ENCODE measurements at places on chromosomes 11 and 22.

DNA sequence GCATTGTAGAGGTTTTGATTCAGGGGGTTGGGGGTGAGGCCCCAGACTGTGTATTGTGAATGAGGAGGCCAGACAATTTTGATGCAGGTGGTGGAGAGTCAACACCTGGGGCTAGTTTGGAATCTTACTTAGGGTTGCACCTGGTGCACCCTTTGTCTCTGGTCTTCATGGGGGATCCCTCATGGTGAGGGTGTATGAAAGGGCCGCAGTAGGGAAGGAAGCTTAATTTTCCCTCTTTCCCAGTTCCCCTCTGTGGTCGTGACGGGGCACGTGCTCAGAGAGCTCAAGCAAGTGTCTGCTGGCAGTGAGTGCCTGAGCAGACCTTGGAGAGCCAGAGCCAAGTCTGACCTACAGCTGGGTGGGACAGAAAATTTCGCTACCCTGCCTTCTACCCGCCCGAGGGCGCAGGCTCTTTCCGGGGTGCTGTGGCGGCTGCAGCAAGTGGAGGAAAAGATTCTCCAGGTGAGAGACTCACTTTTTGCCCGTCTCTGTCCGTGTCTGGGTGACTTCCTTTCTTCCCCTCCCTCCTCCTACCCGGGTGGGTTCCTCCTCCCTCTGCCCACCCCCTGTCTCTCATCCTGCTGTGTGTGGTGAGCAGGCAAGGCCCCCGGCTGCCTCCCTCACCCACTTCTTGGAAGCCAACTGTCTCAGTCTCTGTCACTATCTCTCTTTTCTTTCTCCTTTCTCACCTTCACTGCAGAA lies 131.7 kb downstream of the MICAL2 start:
- DNase-seq = peak; percentile 55

DNA sequence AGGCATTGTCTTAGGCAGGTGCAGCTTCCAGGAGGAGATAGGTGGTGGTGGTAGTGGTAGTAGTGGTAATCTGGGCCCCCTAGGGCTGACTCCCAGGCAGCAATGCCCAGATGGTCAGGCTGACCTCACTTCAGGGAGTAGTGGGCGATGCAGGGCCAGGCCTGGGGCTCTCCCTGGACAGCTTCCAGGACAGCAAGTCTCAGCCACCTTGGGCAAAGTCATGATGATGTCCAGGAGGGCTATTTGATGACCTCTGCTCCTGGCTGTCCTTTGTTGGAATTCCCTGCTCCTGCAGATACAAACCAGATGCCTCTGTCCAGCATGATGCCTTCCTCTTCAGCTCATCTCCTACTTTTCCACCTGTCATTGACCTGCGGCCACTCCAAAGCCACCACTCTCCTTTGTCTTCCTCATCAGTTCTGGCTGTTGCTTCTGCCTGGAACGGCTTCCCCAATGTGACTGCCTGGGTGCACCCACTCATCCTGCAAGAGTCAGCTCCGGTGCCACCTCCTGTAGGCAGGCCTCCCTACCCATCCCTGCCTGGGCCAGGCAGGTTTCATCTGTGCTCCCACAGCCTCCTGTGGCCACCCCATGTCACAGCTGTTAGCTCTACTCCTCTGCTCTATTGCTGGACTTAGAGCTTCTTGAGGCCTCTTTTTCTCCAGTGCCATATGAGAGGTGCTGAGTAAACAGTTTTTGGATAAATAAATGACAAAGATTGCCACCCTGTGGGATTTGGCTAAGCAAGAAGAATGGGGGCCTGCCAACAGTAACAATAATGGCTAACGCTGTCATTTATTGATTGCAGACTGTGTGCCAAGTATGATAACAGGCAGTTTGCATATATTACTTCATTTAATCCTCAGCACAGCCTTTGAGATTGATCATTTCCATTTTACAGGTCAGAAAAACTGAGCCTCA lies 172.9 kb upstream of the NECTIN1 start:
- no peak for DNase-seq

DNA sequence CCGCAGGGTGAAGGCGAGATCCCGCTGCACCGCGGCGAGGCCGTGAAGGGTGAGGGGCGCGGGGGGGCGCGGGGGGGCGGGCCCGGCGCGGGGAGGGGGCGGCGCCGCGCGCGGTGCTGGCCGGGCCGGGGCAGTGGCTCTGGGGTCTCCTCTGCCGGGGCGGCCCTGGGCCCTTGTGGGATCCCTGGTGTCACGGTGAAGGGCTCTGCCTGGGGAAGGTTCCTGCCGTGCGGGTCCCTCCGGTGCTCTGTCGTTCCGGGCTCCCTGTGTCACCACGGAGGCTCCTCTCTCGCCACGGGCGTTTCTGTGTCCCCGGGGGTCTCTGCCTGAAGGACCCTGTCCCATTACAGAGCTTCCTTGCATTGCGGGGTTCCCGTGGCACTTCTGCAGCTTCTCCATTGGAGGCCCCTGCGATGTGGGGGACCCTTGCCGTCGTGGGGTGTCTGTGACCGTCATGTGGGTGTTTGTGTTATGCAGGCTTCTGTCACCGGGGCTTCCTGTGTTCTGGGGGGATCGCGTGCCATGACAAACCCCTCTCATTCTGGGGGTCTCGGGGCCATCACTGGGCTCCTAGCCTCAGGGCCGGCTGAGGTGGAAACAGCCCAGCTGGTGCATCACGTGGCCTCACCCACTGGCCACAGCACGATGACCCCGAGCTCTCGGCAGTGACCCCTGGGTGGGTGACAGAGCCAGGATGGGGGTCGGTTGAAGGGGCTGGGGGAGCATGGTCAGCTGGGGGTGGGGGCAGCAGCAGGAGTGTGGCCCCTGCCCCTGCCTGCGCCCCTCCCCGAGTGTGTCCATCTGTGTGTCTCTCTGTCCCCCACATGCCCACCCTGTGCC lies 25.3 kb downstream of the SHANK3 start:
- DNase-seq = no peak

DNA sequence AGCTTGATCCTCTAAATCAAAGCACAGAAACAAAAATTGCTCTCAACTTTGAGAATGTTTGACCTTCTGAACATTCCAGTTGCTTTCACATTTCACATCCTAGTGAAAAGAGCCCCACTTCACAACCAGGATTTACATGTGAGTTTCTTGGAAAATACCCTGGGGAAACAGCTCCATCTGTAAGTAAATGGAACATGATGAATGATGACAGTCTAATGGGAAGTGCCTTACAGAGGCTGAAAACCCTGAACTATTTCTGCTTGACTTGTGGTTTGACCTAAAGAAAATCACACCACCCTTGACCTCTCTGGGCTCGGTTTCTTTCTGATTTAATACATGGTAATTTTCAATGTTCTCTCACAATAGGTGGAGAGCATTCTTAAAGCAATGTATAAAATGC lies 499.4 kb upstream of the API5 start:
- DNase-seq = no peak

GRCh38 chr11:34502949-34503348 lies 10.6 kb downstream of the ELF5 start:
- DNase-seq = no peak

DNA sequence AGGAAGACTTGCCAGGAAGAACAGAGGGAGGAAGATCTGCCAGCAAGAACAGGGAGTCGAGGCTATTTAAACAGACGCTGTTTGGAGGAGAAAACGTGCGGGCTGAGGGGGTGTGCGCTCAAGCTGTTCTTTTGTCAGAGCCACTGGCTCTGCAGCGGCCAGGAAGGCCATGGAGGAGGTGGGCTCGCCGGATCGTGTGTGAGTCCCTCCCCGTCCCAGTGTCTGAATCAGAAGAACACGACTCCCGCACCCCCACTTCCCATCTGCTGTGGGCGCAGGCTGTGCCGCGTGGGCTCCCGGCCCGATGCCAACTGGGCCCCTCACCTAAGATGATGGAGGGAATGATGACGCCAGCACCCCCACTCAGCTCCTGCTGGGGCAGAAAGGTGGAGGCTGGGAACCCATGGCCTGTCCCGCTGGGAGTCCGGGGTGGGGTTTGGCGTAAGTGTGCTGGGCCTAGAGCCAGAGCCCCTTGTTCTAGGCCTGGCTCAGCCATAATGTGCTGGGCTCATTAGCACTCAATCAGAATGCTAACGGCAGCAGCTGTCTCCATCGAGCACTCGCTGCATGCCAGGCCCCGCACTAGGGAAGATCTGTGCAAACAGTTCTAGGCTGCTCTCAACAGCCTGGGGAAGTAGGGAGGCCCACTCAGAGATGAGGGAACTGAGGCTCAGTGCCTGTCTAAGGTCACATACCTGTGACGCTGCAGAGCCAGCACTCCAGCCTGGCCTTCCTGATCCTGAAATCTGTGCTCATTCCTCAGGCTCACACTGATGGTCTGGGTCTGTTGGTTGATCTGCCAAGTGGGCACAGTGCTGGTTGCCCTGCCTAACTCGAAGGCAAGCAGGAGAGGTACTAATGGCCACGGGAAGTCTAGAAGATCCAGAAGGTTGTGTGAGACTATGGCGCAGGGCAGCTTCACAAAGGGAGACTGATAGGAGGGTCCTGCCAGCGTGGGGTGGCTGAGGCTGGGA lies 11.5 kb downstream of the NPTXR start:
- DNase-seq = no peak

- DNase-seq = no peak
These were observed 330.1 kb upstream of the PLET1 start for GRCh38 chr11:112590764-112591163.

- no peak for DNase-seq
These were observed 6.5 kb downstream of the CDC42BPG start for GRCh38 chr11:64837887-64838351.

GRCh38 chr11:122395282-122395681 lies 260.2 kb upstream of the UBASH3B start:
- DNase-seq = no peak

- DNase-seq = no peak
These were observed 100.6 kb downstream of the WNT7B start for GRCh38 chr22:45876136-45877035.

GRCh38 chr22:26579331-26579886 lies 10.5 kb downstream of the TPST2 start:
- peak; percentile 79 for DNase-seq

DNA sequence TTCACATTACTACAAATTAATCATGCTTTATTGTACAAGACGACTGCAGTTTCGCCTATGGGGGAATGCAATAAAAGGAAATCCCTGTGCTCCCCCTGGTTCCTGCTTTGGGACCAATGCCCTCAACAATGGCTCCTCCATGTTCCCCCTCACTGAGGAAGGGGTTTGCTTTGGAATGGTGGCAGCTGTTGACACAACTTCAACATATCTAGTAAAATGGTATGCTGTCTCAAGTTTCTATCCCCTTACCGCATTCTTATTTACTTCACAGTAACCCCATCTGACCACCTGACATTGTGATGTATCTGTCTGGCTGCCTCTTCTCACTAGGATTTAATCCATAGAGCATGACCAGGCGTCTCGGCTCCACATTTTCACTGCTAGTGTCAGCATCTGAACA lies 48.8 kb downstream of the PIWIL3 start:
- DNase-seq = no peak

GRCh38 chr11:124900464-124900863 lies 2.8 kb upstream of the ROBO4 start:
- DNase-seq = no peak

DNA sequence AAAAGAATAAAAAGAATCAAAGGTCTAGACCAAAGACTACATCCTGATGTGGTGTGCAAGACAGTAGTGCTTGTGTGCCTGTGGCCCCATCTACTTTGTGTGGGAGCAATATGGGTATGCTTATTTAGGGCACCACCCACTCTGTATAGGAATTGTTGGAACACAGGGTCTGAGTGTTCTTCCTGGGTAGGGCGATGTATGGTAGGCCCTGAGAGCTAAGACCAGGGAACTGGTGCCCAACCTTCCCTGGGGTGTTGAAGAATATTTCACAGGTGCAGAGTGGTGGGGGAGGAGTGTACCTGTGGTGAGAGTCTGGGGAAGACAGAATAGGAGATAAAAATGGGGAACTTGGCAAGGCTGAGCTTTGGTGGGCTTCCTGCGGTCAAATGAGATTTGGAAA lies 41.9 kb downstream of the MICAL2 start:
- peak; percentile 27 for DNase-seq

DNA sequence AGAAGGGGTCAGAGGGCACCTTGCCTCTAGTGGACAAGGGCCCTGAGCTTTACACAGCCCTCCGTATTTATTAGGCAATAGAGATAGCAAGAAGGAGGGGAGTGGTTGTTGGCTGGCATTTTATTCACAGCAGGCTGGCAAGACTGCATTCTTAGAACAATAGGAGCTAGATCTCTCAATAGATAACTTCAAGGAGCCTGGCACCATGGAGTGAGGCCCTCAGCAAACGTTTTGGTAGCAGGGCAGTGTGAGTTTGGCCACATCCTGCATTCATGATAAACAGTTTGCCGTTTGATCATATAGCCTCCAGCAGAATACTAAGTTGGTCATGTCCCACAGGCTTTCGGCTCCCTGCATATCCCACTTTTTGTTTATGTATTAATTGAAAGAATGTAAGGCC lies 31.6 kb downstream of the OR10A6 start:
- no peak for DNase-seq

- no peak for DNase-seq
These were observed 16.2 kb downstream of the ARVCF start for GRCh38 chr22:20000246-20001081.

DNA sequence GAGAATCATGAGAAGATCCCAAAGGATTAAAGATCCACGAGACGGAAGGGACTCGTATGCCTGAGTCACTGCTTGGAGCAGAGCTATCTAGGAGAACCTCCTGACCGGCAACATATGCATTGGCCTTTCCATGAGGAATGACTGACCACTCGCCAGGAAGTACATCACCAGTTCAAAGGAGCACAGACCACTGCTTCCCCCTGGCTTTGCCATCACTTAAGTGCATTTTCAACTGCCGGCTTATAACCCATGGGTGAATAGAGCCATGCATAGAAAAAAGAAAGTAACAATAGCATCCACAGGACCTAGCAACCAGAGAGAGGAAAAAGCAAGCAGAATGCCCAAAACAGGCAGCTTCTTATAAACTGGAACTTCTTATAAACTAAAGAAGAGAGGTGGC lies 98.3 kb upstream of the ZC3H12C start:
- DNase-seq = no peak

DNA sequence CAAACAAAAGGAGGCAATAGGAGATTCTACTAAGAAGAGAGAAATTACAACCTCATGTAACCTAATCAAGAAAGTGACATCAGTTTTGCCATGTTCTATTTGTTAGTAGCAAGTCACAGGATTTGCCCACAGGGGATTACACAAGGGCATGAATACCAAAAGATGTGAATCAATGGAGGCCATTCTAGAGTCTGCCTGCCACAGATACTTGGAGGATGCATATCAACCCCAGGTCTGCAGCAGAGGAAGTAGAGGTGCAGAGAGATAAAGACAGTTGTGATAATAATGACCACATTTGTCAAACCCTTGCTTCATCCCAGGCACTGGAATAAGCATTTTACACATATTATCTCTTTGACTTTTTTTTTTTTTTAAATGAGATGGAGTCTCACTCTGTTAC lies 2.4 kb upstream of the ASCC2 start:
- no peak for DNase-seq

- DNase-seq = no peak
These were observed 358.3 kb downstream of the NXPE2 start for GRCh38 chr11:115036406-115037180.

- peak; percentile 80 for DNase-seq
These were observed 13.3 kb downstream of the RSPH14 start for GRCh38 chr22:23128269-23129108.

- DNase-seq = no peak
These were observed 5.7 kb downstream of the IGSF22 start for GRCh38 chr11:18720091-18720807.

- no peak for DNase-seq
These were observed 20.8 kb downstream of the IL10RA start for GRCh38 chr11:118007040-118007439.

GRCh38 chr11:88523386-88524071 lies 186.0 kb upstream of the CTSC start:
- DNase-seq = no peak

Data from activated CD8-positive, alpha-beta T cell treated with anti-CD3 and anti-CD28 coated beads for 36 hours (primary cell).